Inflammatory macrophage treated with lipopolysaccharide for 4 hours (primary cell): ENCODE measurements at places on chromosomes 16 and 17.

- no peak for DNase-seq
Measured at GRCh38 chr16:29139261-29139802, 154.5 kb downstream of the LAT start.

DNA sequence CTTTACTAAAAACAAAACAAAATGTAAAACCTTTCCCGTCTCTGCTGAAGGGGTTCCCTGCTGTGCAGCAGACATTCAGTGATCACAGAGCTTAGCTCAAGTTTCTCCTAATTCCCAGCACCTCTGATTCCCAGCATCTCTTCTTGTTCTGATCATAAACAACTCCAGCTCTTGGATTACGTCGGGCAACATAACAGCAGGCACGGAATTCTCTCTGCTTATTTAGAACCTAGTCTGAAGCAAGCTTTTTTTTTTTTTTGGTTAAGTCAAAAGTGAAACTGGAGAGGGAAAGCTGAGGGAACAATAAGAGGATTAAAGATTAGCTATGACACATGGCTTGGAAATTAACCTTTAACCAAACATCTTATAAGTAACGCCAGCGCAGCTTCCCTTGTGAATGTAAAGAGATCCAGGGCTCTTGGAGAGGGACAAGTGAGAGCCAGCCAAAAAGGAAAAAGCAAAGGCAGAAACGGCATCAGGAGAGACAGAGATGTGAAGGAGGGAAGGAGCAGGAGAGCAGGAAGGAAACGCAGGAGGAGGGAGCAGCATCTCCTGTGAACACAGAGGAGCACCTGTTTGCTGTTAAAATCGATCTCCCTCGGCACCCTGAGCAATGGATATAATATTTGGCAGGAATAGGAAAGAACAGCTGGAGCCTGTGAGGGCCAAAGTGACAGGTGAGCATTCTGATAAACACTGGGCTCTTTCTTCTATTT is at the start of gene BCO1:
TSS of gene BCO1 (plus strand) at position 394 of the 716 bp plus-strand sequence. CDS start at position 614, 220 bp downstream.
- DNase-seq: no peak

DNA sequence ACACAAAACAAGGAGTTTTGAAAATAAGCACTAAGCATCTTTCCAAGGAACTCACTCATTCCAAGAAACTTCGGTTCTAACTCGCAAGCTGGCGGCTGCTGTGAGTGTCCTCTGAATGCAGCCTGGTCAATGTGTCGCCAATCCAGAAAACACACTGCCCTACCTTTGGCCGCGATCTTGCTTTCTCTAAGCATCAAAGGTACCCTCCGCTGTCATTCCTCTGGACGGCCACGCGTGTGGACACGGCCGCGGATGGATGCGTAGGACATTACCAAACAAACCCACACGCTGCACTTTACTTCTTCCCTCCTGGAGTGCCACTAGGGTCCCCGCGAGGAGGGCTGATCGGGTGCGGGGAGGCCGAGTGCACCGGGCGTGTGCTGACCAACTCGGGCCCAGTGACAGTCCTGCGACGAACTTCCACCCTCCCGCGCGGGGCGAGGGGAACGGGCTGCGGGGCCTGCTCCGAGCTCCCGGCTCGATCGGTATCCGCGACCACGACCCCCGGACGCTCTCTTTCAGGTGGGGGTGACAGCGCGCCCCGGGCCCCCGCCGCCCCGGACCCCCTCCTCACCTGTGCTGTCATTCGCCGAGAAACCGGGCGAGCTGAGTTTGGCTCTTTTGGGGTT is 1.1 kb downstream of the CREBBP start:
- peak; percentile 25 for DNase-seq

- DNase-seq: no peak
Measured at GRCh38 chr17:39551879-39552278, 55.8 kb downstream of the NEUROD2 start.

DNA sequence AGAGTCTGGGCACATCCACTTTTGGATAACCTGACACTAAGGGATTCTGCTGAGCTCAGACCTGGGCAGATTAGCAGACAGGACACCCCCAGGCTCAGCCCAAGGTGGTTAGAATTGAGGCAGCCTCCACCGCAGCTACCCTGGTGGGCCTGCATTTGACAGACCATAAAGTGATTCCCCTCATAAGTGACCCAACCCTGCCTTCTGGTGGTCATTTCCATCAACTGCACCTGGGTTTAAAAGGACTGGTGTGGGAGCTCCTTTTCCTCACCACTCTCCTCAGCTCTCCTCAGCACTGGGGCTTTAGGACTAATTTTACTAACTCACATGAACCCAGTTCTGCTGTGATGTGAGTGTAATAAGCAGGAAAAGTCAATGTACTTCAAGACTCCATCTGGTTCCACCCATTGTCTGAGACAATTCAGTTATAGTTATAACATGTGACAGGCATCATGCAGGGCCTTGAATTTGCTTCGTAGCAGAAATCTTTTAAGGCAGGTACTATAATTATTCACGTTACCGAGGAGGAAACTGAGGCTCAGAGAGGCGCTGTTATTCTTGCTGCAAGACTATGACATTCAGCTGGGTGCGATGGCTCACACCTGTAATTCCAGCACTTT is 42.5 kb downstream of the MYH3 start:
- DNase-seq: peak; percentile 24
